Upper lobe of right lung (tissue), 1 donor: ENCODE measurements at places on chromosomes 5 and 9.

DNA sequence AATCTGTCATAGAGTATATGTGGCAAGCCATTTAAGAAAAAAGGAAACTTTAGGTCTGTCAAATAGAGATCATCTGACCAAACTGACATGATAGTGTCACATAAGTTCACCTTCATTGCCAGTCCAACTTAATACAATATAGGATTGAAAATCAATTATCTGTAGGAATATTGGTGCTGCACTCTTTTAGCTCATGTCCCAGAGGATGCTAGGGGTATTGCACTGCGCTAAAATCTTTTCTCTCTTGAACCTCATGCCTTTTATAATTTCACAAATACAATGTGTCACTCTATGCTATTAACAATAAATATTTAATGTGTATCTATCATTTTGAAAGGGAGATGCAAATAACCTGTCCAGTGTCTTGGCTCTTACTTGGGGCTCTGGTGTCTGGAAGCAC is 72.4 kb upstream of the FAM120A start:
- no peak for DNase-seq

GRCh38 chr5:97131139-97131710 is 11.2 kb downstream of the LIX1 start:
- DNase-seq, result no peak

GRCh38 chr9:120326049-120326693 is 253.8 kb downstream of the CDK5RAP2 start:
- no peak for DNase-seq

GRCh38 chr9:37392272-37392671 is 30.2 kb upstream of the GRHPR start:
- DNase-seq, result no peak

DNA sequence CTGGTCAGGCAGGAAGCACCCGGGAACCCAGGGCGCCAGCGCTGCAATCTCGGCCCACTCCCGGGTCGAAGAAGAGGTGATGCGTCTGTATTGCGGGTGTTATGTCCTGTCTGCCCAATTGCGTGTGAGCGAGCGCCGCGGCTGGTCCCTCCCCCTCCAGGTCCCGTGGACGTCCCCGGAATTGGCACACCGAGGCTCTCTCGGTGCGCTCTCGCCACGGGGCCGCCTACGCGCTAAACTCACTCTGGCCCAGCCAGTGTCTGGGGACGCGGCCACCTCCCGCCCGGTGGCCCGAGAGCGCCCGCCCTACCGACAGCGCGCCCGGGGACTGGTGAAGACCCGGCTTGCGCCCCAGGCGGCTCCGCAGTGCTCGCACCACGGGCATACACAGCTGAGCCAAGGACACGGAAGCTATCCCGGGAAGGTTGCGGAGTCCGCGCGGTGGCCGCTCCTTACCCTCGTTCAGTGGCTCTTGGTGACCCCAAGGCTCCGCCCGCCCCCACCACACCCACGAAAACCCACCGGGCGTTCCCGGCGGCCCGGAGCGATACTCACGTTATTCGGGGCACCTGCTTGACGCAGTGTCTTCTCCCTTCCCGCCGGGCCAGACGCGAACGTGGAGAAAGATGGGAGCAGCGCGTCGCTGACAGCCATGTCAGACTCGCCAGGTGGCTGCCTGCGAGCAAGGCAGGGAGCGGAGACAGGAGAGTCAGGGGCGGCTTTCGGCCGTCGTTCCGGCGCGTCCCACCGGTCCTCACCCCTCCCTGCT is 1.0 kb downstream of the KLF4 start:
- DNase-seq, result peak; percentile 91
